ENCODE measurements at places on chromosomes 5 and 9.

DNA sequence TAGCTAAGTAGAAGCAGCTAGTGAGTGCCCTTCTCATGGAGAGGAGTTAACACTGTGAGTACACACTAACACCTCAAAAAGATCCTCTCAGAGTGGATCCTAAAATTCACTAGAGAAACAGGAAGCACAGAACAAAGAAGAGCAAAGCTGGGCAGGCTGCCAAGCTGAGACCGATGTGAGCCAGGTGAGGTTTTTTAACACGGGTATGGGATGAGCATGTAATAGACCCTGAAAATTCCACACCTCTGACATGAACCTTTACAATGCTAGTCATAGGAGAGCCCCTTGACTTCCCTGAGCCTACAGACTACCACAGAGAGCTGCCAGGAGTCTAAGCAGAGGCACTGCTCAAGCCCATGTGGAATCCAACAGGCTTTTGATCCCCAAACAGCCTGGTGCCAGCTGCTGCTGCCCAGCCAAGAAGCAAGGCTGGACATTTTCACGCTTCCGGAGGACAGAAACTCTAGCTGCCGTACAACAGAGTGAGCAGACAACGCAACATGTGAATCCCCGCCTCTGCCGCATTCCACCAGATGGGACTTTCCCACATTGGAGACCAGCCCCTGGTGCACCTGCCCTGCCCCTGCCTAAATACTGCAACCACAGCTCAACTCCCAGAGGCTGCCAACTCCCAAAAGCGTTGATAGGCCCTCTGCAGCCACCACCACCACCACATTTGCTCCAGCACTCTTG is 280.8 kb downstream of the CDH10 start:
- H3K4me3 ChIP-seq, result no peak overlapping the region
- no peak overlapping the region for H3K27ac ChIP-seq

DNA sequence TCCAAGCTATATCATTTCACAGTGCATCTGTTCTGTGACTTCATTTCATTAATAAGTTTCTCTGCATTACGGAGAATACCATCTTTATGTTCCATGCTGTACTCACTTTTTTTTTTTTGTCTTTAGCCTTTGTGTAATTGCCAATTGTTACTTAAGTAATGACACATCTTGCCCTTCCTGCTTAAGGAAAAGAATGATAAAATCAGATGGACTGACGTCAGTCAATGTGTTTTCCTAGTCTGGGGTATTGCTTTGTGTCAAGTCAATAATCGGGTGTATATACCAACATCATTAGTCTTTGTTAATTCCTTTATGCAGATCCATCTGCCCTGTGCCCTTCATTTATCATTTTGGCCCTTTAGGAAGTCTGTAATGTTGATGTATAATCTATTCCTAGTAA is 133.5 kb downstream of the CD180 start:
- no peak for DNase-seq
- H3K4me3 ChIP-seq, result no peak overlapping the region
- peaks cover 19% of the 10 kb centered on the region for H3K4me1 ChIP-seq
- H3K27me3 ChIP-seq, result no peaks in the 10 kb centered on the region
- peaks cover 17% of the 10 kb centered on the region for H3K36me3 ChIP-seq

DNA sequence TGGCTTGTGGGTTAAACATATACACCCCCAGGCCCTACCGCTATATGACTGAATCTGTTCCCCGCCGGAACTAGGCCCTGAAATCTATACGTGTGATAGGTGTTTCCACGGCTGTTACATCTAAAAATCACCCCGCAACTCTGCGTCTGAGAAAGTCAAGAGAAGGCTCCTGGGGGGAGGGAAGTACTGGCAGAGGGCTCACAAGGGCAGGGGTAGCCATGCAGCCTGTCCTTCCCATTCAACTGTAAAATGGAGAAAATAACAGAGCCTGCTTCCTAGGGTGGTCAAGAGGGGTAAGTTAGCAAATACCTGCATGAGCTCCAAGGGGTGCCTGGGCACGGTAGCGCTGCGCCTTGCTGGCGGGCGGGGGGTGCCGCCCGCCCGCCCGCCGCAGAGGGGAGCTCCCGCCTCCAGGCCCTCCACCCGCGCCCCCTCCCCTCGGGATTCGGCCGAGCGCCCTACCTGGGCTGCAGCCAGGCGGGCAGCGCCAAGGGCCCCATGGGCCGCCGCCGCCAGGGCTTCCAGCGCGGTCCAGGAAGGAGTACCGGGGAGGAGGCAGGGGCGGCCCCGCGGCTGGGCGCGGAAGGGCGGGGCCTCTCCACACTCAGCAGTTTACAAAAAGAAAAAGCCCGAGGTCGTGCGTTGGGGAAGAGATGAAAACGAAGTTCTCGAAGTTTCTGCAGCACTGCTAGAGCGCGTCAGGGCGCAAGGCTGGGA is at the start of gene HACD4:
HACD4 (minus strand) TSS at position 550 of the 717 bp plus-strand sequence; CDS start at position 500, 50 bp downstream.
- peak; percentile 79 for DNase-seq
- H3K36me3 ChIP-seq, result peaks cover 38% of the 10 kb centered on the region
- H3K4me1 ChIP-seq, result peaks cover 25% of the 10 kb centered on the region
- H3K27ac ChIP-seq, result peak within 1 kb of the TSS; percentile 78
- H3K27me3 ChIP-seq, result no peaks in the 10 kb centered on the region

- DNase-seq, result no peak
- H3K36me3 ChIP-seq, result no peaks in the 10 kb centered on the region
- H3K27me3 ChIP-seq, result peaks cover under 1% of the 10 kb centered on the region
- H3K27ac ChIP-seq, result no peak overlapping the region
- H3K4me1 ChIP-seq, result peaks cover 3% of the 10 kb centered on the region
- no peak overlapping the region for H3K4me3 ChIP-seq
Observed at GRCh38 chr9:137149942-137150616, 11.1 kb downstream of the GRIN1 start.

GRCh38 chr5:36691696-36692371 is 85.4 kb downstream of the SLC1A3 start:
- H3K27me3 ChIP-seq, result peaks cover 34% of the 10 kb centered on the region
- H3K27ac ChIP-seq, result no peak overlapping the region
- H3K4me3 ChIP-seq, result no peak overlapping the region
- H3K36me3 ChIP-seq, result no peaks in the 10 kb centered on the region
- no peak for DNase-seq

GRCh38 chr5:58450811-58451629 is 8.9 kb downstream of the PLK2 start:
- H3K27ac ChIP-seq, result no peak overlapping the region
- no peak overlapping the region for H3K4me3 ChIP-seq
- no peak for DNase-seq
- no peaks in the 10 kb centered on the region for H3K4me1 ChIP-seq
- H3K36me3 ChIP-seq, result peaks cover 2% of the 10 kb centered on the region

GRCh38 chr9:116100711-116101121 is 52.9 kb upstream of the PAPPA start:
- no peak overlapping the region for H3K4me3 ChIP-seq
- no peaks in the 10 kb centered on the region for H3K36me3 ChIP-seq
- DNase-seq, result no peak

GRCh38 chr9:16718296-16718695 is 152.2 kb downstream of the BNC2 start:
- H3K27me3 ChIP-seq, result no peaks in the 10 kb centered on the region
- no peak overlapping the region for H3K27ac ChIP-seq
- H3K4me3 ChIP-seq, result no peak overlapping the region

- H3K27ac ChIP-seq, result no peak overlapping the region
- no peaks in the 10 kb centered on the region for H3K36me3 ChIP-seq
- no peak overlapping the region for H3K4me3 ChIP-seq
- H3K27me3 ChIP-seq, result peaks cover 29% of the 10 kb centered on the region
- DNase-seq, result peak; percentile 57
- peaks cover 34% of the 10 kb centered on the region for H3K4me1 ChIP-seq
Observed at GRCh38 chr9:122095010-122095767, 2.1 kb upstream of the TTLL11 start.
